ENCODE measurements at places on chromosomes 4 and X.
A peak's percentile ranks its signal among the peaks of the same experiment; 100 is the strongest.

- no peak for DNase-seq
Measured at GRCh38 chr4:166014411-166014810, 141.4 kb downstream of the TLL1 start.

DNA sequence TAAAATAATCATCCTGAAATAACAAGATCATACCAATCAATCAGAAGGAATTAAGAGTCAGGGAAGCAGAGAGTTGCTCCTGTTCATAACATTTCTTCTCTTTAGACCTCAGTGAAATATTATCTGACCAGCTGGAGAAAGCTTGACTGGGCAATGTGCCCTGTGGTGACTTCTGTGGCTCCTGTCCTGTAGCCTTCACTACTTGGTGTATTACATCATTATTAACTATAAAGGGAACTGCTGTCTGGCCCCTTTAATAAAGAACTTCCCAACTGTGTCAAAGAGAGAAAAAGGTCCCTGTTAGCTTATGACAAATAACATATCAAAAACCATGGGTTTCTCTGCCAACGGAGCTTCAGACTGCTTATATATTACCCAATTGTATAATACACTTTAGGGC lies 18.0 kb downstream of the OPHN1 start:
- DNase-seq, result peak; percentile 58

DNA sequence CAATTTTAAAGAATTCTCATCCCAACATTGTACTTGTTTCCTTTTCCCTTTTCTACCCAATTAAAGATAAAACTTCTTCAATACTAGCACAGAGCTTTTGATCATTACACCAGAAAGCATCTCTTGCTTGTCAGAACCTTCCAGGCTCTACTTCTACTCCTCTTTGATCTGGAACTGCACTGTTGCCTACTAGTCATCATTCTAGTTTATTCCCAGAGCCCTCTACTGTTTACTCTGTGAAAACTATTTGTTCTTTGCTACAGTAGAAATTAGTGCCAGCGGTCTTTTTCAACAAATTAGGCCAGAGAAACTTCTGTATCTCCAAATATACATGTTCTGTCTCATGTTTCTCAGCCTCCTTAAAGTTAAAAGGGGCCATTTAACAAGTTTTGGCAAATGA lies 46.8 kb upstream of the TMPRSS11F start:
- DNase-seq, result no peak

DNA sequence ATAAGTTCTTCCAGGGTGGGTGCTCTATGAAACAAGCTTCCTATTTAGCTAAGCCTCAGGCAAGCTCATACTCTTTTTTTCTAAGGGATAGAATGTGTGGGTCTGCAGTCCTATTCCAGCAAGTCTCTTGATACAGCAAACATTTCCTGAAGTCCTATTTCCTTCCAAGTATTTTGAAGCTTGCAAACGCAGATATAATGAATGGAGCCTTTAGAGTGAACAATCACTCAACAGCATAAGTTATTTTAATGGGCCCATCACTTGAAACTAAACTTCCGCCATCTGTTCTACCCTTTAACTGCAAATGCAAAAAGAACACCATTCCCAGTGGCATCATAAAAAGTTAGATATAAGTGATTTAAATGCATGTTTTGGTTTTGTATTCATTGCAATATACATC lies 108.3 kb upstream of the TAPT1 start:
- DNase-seq, result no peak

GRCh38 chrX:75655627-75656026 lies 129.4 kb downstream of the MAGEE2 start:
- no peak for DNase-seq

DNA sequence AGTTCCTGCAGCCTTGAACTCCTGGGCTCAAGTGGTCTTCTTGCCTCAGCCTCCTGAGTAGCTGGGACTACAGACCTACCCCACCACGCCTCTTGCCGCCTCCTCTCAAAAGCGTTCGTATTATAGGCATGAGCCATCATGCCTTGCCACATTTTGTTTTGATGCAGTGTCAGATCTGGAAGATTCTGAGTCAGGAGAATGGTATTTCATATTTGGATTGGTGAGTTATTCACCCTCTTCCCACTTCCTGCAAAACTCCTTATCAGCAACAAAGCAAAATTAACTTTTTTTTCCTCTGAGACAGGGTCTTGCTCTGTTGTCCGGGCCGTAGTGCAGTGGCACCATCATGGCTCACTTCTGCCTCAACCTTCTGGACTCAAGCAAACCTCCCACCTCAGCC lies 29.6 kb downstream of the REST start:
- no peak for DNase-seq

DNA sequence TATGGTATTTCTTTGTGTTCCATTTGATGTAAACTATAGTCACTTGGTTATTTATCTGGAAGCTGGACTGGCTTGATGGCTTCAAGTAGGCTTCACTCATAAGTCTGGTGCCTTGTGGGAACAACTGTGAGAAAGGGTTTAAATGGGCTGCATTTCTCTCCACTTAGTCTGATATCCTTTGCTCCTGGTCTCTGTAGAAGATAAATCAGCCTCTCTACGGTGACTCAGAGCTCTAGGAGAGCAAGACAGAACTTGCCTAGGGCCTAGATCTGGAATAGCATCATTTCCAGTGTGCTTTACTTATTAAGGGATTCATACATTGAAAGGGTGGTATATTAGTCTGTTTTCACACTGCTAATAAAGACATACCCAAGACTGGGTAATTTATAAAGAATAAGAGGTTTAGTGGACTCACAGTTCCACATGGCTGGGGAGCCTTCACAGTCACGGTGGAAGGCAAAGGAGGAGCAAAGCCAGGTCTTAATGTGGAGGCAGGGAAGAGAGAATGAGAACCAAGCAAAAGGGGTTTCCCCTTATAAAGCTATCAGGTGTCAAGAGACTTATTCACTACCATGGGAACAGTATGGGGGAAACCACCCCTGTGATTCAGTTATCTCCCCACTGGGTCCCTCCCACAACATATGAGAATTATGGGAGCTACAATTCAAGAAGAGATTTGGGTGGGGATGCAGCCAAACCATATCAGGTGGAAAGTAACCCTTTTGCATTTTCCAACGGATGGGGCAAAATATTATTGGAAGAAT lies 1746.4 kb upstream of the PCDH7 start:
- no peak for DNase-seq

- DNase-seq, result peak; percentile 62
Measured at GRCh38 chr4:8192748-8193738, 6.0 kb upstream of the SH3TC1 start.

Data from inflammatory macrophage treated with lipopolysaccharide for 4 hours (primary cell).